Activated naive CD8-positive, alpha-beta T cell treated with anti-CD3 and anti-CD28 coated beads for 36 hours (primary cell): ENCODE measurements at places on chromosomes 6 and 20.

DNA sequence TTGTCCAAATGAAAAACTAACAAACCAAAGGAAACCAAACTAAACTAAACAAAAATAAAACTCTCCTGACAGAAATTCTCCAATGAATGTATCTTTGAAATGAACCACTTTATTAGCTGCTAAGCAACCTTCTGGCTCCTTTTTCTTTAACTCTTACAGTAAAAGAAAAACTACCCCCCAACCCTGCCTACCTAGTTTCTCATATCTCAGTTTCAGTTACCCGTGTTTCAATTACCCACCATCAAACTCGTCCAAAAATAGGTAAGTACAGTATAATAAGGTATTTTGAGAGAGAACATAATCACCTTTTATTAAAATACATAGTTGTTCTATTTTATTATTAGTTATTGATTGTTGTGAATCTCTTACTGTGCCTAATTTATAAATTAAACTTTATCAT, 177.4 kb upstream of the THEMIS start:
- DNase-seq, result no peak

DNA sequence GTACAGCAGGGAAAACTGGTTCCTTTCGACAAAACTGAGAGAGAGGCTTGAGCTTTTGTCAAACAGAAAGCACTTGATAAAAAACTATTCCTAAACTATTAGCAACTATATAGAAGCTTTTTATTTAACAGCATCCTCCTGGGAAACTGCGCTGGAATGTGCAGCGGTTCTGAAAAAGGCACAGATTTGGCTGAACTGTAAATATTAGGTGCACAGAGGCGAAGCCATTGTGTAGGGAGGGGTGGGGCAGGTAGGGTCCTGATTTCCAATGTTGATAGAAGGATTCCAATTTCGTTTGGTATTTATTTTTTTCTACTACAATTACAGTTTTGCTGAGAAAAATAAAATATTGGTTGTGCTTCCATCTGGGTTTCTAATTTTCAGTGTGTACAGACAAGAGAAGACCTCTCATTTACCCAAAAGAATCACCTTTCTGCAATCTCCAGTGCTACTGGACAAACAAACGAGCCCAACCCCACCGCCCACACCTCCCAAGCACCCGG, 698 bp upstream of the SH3BGRL2 start:
- no peak for DNase-seq

- DNase-seq, result no peak
Measured at GRCh38 chr6:3596766-3597165, 139.9 kb upstream of the SLC22A23 start.

- no peak for DNase-seq
Measured at GRCh38 chr6:38370653-38371601, 268.8 kb downstream of the BTBD9 start.

DNA sequence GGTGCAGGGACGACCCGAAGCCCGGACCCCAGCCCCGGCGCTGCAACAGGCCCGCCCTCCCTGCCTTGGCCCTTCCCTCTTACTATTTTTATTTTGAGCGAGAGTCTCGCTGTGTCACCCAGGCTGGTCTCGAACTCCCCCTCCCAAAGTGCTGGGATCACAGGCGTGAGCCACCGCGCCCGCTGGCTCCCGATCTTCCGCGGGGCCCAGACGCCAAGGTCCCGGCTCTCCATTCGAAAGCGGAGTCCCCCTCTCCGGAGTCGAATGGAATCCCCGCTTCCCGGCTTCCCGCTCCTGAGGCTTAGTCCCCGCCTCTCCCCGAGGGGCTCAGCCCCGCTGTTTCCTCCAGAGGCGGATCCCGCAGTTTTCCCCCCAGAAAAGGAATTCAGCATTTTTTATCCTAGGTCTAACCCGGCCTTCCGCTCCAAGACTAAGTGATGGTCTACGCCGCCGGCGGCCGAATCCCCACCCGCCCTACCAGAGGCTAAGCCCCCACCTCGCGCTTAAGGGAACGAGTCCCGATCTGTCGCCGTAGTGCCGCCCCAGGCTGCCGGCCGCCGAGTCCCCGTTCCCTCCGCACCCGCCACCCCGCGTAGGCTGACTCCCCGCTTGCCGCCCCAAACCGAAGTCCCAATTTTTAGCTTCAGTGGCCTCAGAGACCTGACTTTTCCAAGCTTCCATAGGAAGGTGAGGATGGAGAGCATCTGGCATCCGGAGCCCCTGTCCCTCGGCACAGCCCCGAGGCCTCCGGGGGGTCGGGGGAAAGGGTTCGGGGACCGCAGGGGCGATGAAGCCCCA, 11.5 kb upstream of the TMC2 start:
- DNase-seq, result peak; percentile 51

- peak; percentile 97 for DNase-seq
Measured at GRCh38 chr6:43170931-43171706, at the start of gene SRF. Gene SRF, plus strand, starts transcription at chr6:43171269. Its CDS starts 388 bp downstream, at chr6:43171657.

DNA sequence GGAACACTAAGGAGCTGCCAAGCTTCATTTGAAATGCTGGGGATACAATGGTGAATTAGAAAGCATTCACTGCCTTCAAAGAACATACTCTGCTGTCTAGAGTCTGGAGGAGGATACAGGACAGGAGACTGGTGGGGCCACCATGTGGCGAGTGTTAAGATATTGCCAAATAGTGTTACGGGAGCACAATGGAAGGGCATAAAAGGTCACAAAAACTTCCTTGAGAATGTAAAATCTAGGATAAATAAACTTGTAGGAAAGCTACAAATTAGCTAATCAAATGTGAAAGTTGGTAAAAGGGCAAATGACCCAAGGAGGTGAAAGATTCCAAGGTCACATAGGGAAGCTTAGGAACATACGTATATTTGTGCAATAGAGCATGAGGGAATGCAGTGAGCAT, 271.7 kb downstream of the RFPL4B start:
- no peak for DNase-seq

DNA sequence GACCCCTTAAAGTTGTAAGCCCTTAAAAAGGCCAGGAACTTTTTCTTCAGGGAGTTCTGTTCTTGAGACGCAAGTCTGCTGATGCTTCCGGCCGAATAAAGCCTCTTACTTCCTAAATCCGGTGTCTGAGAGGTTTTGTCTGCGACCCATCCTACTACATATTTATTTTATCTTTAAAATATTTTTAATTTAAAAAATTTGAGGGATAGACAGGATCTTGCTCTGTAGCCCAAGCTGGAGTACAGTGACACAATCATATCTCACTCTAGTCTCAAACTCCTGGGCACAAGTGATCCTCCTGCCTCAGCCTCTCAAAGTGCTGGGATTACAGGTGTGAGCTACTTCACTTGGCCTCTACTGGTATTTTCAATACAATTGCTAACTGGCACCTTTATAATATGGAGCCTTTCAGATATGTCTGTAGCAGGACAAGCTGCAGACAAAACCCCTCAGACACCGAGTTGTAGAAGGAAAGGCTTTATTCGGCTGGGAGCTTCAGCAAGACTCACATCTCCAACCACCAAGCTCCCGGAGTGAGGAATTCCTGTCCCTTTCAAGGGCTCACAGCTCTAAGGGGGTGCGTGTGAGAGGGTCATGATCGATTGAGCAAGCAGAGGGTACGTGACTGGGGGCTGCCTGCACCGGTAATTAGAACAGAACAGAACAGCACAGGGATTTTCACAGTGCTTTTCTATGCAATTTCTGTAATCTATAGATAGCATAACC, 41.0 kb downstream of the GPX5 start:
- no peak for DNase-seq

- peak; percentile 76 for DNase-seq
Measured at GRCh38 chr20:25867776-25868649, 171.4 kb upstream of the ZNF337 start.

DNA sequence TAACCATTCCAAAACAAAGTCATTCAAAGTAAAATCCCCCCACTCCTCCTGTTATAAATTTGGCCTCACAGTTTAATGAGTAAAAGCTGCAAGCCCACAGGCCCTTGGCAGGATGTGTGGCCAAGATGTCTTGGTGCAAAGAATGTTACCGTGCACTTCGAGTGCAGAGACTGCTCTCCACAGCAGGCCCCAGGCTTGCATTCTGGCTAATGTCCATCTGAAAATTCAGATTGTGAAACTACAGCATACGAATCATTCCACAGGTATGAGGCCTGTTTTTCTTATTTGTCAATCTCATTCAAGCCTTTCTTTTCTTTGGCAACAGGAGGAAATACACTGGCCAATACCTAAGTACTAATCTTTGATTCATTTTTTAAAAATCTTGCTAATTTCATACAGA, 7.1 kb downstream of the RPS6KA2 start:
- no peak for DNase-seq
